HCEC 1CT (cell line): ENCODE measurements at places on chromosomes 4 and X.
A peak's percentile ranks its signal among the peaks of the same experiment; 100 is the strongest.

DNA sequence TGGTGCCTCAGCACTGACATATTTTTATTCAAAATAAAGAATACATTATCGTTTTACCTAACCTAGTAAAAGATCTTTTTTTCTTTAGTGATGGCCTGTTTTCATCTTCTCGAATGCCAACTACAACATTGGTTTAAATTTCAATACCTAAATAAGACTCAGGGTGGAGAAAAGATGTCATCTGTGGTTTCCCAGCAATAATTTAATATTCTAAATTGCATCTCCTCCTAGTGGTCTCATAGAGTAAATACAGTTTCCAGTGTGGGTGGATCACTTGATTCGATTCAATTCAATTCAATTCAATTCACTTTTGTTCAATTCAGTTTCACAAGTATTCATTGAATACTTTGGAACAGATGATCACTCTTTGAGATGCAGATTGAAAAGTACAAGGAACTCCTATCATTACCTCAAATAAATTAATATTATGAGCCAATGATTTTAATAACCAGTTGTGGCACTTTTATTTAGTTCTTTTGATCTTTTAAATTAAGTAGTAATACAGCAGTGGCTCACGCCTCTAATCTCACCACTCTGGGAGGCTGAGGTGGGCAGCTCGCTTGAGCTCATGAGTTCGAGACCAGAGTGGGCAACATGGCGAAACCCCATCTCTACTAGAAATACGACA, 427.2 kb downstream of the FAT4 start:
- DNase-seq = peak; percentile 50

- DNase-seq = no peak
Observed at GRCh38 chr4:98319021-98319420, 57.8 kb downstream of the RAP1GDS1 start.

- DNase-seq = no peak
Observed at GRCh38 chr4:59869559-59869958, 1330.6 kb upstream of the ADGRL3 start.

DNA sequence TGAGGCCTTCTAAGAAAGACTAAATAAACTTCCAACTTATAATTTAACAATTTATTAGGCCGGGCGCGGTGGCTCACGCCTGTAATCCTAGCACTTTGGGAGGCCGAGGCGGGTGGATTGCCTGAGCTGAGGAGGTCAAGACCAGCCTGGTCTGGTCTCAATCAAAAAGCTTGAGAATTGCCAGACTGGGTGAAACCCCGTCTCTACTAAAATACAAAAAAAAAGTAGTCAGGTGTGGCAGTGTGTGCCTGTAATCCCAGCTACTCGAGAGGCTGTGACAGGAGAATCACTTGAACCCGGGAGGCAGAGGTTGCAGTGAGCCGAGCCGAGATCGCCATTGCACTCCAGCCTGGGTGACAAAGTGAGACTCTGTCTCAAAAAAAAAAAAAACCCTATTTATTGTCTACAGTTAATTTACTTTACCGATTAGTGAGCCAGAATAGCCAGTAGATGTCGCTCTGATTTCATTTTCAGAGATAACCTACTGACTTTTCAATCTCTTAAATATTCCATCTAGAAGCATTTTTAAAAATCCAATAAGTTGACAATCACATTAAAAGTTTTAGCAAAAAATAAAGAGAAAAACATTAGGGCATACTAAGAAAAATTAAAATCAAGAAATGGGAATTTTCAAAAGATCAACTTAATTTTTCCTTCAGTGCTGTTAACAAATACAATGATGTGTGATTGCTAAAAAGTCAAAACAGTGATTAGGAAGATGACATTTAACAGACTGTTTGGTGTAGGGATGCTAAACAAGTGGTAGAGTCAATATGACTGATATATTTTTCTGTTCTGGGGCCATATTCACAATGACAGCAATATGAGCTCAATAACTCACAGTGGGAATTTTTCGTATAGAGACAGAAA, 4.3 kb upstream of the SHROOM3 start:
- DNase-seq = peak; percentile 36

GRCh38 chr4:6471307-6472007, 957 bp downstream of the PPP2R2C start:
- no peak for DNase-seq

- DNase-seq = no peak
Observed at GRCh38 chrX:109623997-109624396, 975 bp downstream of the KCNE5 start.

- no peak for DNase-seq
Observed at GRCh38 chr4:20666012-20666860, 34.0 kb upstream of the PACRGL start.

GRCh38 chrX:6681521-6682145, 146.7 kb upstream of the VCX3A start:
- no peak for DNase-seq

- no peak for DNase-seq
Observed at GRCh38 chrX:38149016-38149415, 71.7 kb downstream of the SRPX start.

DNA sequence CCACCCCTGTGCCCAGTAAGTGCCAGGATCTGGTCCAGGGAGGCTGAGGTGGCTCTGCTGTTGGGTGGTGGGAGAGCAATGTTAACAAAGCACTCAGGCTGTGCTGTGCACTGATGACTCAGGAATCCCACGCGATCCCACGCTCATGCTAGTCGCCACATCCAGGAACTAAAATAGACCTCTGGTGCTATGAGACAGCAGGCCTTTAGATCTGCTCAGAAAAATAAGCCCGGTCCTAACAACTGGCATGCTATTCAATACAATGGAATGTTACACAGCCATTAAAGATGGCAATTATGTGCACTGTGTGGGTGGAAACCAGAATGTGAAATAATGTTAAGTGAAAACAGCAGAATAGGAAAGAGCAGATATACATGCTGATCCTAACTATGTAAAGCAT, 26.0 kb downstream of the ARL13A start:
- peak; percentile 77 for DNase-seq

DNA sequence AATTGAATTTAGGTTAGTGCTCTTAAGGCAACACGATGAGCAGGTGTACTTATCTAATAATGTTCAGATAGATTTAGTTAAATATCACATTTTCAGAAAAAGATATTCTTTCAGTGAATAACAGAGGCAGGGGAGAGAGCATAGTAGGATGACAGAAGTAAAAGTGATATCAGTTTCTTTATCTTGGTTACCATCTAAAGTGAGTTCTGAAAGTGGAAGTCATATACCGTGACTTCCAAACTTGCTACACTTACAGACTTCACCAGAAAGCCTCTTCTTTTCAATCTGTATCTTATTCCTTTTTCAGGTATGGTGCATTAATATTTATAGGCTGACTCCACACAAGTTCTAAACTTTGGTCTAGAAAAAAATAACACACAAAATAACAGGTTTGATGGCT, 124.9 kb downstream of the POU4F2 start:
- DNase-seq = no peak

DNA sequence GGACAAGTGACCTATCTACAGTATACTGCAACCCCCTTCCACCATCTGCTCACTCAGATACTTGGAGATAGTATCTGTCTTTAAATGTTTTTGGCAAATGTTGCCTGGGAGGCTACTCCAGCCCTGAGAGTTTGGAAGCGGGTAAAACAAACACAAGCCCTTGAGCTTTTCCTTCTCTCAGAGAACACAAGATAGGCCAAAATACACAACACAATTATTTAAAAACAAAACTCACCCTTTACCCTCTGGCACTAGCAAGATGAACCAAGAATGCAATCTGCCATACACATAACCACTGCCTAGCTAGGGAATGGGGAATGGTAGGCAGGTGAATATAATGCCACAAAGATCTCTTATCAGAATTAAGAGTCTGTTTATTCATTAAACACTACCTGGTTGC, 324.7 kb upstream of the FAM47C start:
- no peak for DNase-seq

- DNase-seq = no peak
Observed at GRCh38 chrX:10159145-10159468, 2.3 kb downstream of the CLCN4 start.

GRCh38 chr4:38723726-38724474, 58.9 kb downstream of the TLR10 start:
- DNase-seq = no peak

GRCh38 chr4:135412213-135412612, 1210.6 kb upstream of the PABPC4L start:
- no peak for DNase-seq

- no peak for DNase-seq
Observed at GRCh38 chrX:65463550-65463949, 71.0 kb downstream of the LAS1L start.

GRCh38 chrX:12570859-12571501, 220.2 kb upstream of the PRPS2 start:
- no peak for DNase-seq

GRCh38 chr4:94798808-94799207, 41.1 kb downstream of the BMPR1B start:
- no peak for DNase-seq

GRCh38 chr4:128332081-128332480, 44.5 kb upstream of the PGRMC2 start:
- DNase-seq = no peak

DNA sequence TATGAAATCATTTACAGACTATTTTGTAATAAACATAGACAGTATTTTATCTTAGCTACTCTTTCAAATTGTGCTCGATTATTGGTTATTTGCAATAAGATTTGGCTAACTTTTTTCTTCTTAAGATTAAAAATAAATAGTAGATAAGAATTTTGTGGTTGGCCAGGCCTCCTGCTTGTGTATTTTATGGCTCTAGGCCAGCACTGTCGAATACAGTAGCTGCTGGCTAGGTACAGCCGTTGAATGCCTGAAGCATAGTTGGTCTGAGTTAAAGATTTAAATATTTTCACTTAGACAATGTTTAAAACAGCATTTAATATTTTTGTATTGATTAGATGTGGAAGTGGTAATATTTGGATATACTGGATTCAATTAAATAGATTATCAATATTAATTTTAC, 481.0 kb downstream of the SPRY1 start:
- no peak for DNase-seq

DNA sequence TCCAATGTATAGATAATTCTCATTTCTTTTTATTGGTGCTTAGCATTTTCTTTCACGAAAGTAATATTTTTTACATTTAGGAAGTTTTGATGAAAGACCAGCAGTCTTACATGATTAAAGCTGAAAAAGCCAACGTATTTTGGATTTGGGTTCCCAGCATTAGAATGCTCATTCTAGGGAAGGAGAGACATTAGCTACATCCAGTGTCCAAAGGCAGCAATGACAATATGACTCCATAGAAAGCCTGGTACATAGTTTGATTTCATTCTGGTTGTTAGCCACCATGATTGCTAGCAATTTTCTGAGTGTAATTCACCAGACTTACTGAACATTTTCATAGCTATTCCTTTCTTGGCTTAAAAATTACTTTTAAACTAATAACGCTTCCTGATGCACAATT, 1397.5 kb downstream of the PCDH7 start:
- DNase-seq = no peak
